Activated CD4-positive, alpha-beta memory T cell treated with anti-CD3 and anti-CD28 coated beads for 36 hours (primary cell): ENCODE measurements at places on chromosomes 3 and 15. TPM values are rescaled to one million over a fixed set of nuclear protein-coding genes. Genes with fewer than 3 reads are reported as not detected.

DNA sequence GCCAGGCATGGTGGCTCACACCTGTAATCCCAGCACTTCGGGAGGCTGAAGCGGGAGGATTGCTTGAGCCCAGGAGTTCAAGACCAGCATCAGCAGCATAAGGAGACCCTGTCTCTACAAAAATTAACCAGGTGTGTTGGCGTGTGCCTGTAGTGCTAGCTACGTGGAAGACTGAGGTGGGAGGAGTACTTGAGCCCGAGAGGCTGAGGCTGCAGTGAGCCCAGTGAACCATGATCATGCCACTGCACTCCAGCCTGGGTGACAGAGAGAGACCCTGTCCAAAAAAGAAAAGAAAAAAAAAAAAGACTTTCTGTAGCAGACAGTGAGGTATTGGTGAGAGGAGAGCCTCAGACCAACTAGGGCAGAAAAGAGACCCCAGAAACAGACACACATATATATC, 263.8 kb downstream of the XXYLT1 start:
- no peaks in the 10 kb centered on the region for H3K4me1 ChIP-seq
- no peak for DNase-seq
- no peak overlapping the region for H3K27ac ChIP-seq

DNA sequence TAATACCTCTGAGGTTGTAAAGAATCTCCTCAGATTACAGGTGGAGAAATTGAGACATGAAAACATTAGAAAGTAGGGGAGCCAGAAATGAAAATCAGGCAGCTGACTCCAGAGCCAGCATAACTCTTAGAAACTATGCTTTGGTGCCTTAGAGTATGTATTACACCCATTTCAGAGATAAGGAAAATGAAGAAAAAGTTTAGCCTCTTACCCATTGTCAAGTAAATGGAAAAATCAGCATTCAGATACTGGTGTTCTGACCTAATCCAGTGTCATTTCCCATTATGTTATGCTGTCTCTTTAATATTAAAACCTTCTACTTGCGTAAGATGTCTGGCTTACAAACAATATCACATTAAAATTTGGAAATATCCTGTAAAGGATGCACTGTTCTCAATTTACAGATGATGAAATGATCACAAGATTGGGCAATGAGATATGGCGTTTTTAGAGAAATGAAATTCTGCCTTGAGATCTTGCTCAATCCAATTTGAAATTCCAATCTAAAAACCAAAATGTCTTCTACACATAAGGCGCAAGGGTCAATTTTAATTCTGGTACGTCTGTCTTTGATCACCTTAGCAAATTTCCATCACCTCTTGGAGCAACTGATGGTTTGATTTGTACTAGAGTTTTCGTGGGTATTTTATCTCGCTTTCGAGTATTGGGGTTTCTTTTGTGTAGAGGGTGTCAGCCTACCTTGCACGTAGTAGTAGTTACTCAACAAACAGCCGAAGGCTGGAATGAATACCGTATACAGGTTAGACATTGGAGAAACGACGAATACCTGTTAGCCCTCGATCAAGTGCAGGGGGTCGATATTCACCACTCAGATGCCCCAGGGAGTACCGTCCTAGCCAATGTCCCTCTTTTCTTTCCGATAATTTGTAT, 902 bp upstream of the ZCWPW2 start:
- H3K4me3 ChIP-seq, result peak overlapping the region; percentile 95
- peaks cover 14% of the 10 kb centered on the region for H3K36me3 ChIP-seq
- no peaks in the 10 kb centered on the region for H3K27me3 ChIP-seq
- peaks cover 46% of the 10 kb centered on the region for H3K4me1 ChIP-seq

DNA sequence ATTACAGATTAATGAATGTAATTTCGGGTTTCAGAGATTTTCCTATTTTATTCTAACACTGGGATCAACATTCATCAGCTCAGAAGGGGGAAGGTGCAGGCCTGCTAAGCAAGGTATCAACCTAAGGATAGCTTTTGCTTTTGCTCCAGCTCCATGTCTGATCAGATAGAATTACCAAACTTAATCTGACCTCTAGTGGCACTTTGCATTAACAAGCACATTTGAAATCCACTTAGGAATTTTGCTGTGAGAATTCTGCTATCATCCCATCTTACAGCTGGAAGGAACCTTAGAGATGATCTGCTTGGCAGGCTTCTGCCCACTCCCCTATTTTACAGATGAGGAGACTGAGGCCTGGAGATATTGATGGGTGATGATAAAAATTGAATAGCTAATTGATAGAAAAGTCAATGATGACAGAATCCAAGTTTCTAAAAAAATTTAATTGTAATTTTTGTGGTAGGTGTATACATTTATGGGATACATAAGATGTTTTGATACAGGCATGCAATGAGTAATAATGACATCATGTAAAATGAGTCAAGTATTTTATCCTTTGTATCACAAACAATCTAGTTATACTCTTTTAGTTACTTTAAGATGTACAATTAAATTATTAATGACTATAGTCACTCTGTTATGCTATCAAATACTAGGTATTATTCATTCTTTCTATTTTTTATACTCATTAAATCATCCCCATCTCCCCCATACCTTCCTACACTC, 209.2 kb upstream of the ZPLD1 start:
- peaks cover 5% of the 10 kb centered on the region for H3K27me3 ChIP-seq
- no peak overlapping the region for H3K4me3 ChIP-seq
- no peak overlapping the region for H3K27ac ChIP-seq
- no peak for DNase-seq
- no peaks in the 10 kb centered on the region for H3K36me3 ChIP-seq

GRCh38 chr3:141411251-141411771, 43.0 kb downstream of the ZBTB38 start:
- peaks cover 51% of the 10 kb centered on the region for H3K36me3 ChIP-seq
- peak overlapping the region; percentile 92 for H3K27ac ChIP-seq
- peak; percentile 60 for DNase-seq
- H3K4me1 ChIP-seq, result peaks cover 91% of the 10 kb centered on the region
- peak overlapping the region; percentile 56 for H3K4me3 ChIP-seq

DNA sequence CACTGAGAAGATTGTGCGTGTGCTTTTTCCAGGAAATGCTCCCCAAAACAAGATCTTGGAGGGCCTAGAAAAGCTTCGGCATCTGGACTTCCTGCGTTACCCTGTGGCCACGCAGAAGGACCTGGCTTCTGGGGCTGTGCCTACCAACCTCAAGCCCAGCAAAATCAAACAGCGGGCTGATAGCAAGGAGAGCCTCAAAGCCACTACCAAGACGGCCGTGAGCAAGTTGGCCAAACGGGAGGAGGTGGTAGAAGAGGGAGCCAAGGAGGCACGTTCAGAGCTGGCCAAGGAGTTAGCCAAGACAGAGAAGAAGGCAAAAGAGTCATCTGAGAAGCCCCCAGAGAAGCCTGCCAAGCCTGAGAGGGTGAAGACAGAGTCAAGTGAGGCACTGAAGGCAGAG, 4.8 kb downstream of the MAP1A start:
- peaks cover 11% of the 10 kb centered on the region for H3K27me3 ChIP-seq
- peaks cover 8% of the 10 kb centered on the region for H3K4me1 ChIP-seq
- no peak overlapping the region for H3K4me3 ChIP-seq
- no peak overlapping the region for H3K27ac ChIP-seq

GRCh38 chr3:80592792-80593191, 825.0 kb upstream of the ROBO1 start:
- H3K4me3 ChIP-seq, result no peak overlapping the region
- DNase-seq, result no peak
- H3K36me3 ChIP-seq, result no peaks in the 10 kb centered on the region
- no peak overlapping the region for H3K27ac ChIP-seq
- H3K4me1 ChIP-seq, result no peaks in the 10 kb centered on the region

DNA sequence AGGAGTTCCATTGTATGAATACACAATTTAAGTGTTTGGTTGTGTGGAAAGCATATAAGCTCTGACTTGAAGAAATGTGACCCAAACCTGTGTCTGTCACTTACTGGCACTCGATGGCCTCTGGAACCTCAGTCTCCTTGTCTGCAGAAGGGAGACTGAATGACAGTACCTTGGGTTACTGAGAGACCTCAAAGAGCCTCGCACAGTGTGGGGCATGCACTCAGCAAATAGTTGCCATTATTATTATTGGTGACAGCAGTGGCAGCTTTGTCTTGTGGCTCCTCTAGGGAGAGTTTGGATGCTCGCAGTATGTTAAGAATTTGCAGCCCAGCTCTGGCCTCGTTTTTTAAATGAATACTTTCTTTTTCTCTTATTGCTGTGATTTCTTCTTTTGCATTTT, 43.4 kb downstream of the EEFSEC start:
- no peak for DNase-seq
- H3K36me3 ChIP-seq, result peaks cover 6% of the 10 kb centered on the region
- peaks cover 5% of the 10 kb centered on the region for H3K4me1 ChIP-seq

DNA sequence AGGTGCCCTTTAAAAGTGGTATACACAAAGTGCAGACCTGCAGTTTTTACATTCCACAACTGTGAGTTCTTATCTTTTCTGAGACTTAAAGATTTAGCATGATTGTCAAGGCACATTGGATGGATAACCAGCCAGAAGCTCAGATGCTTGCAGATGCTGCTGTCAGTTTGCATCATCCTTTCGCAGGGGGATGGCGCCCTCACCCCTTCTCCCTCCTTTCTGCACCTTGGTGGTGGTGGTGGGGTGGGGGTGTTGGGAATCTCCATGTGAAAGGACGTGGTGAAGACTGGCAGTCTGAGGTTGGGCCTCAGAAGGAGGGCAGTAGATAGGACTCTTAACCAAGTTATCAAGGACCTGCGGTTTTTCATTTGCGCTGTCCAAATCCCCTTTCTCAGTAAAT, 309.6 kb upstream of the SEMA6D start:
- DNase-seq, result no peak
- H3K4me1 ChIP-seq, result no peaks in the 10 kb centered on the region
- H3K27me3 ChIP-seq, result no peaks in the 10 kb centered on the region
- H3K4me3 ChIP-seq, result no peak overlapping the region
- H3K36me3 ChIP-seq, result no peaks in the 10 kb centered on the region
- no peak overlapping the region for H3K27ac ChIP-seq

The TF gene
- total RNA-seq, result 0.44 TPM

The CDCP1 gene
- 0.48 TPM for total RNA-seq

The ITIH1 gene
- total RNA-seq, result not detected

The TAMM41 gene
- total RNA-seq, result 25.5 TPM
